Endothelial cell of coronary artery (primary cell): ENCODE measurements at places on chromosomes 13 and 19. TPM values are rescaled to one million over a fixed set of nuclear protein-coding genes. Genes with fewer than 3 reads are reported as not detected.

IGFL2 gene
- total RNA-seq, result 0.09 TPM in 1 of 2 replicates, not detected in the other

NLRP5 gene
- total RNA-seq, result not detected in 2 replicates

SIGLEC10 gene
- total RNA-seq, result not detected in 2 replicates

KLK3 gene
- not detected in 2 replicates for total RNA-seq

KLHL26 gene
- 2.6 and 6.9 TPM in 2 replicates for total RNA-seq

EBI3 gene
- 0.18 and 0.66 TPM in 2 replicates for total RNA-seq

SIGLEC5 gene
- total RNA-seq, result not detected in 2 replicates
